ENCODE measurements at places on chromosomes 11 and 22.

DNA sequence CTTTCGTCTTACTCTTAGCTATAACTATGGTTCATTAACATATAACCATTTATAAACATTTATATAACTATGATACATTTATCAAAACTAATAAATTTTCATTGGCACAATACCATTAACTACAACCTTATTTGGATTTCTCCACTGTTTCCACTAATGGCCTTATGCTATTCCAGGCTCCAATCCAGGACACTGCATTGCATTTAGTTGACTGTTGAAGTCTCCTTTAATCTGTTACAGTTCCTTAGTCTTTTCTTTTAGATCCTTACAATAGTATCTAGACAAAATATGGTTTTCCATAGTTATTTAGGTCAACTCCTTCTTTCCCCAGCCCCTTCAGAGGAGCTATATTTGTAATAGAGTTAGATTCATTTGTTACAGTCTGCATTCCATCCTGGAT lies 47.2 kb downstream of the CCDC34 start:
- no peak for DNase-seq

GRCh38 chr11:10294290-10294953 lies 403 bp upstream of the SBF2 start:
- DNase-seq: no peak

DNA sequence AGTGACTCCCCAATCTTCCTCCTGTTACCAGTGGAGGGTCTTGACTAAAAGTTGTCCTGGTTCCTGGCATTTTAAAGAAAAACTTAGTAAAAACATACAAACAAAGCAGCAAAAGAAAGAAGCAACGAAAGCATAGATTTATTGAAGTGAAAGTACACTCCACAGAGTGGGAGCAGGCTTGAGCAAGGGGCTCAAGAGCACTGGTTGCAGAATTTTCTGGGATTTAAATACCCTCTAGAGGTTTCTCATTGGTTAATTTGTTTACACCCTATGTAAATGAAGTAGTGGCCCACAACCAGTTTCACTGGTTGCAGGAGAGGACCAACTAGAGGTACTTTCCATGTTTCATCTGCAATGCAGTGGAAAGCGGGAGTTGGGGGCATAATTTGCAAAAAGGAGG lies 10.7 kb downstream of the FAM111B start:
- DNase-seq: no peak

DNA sequence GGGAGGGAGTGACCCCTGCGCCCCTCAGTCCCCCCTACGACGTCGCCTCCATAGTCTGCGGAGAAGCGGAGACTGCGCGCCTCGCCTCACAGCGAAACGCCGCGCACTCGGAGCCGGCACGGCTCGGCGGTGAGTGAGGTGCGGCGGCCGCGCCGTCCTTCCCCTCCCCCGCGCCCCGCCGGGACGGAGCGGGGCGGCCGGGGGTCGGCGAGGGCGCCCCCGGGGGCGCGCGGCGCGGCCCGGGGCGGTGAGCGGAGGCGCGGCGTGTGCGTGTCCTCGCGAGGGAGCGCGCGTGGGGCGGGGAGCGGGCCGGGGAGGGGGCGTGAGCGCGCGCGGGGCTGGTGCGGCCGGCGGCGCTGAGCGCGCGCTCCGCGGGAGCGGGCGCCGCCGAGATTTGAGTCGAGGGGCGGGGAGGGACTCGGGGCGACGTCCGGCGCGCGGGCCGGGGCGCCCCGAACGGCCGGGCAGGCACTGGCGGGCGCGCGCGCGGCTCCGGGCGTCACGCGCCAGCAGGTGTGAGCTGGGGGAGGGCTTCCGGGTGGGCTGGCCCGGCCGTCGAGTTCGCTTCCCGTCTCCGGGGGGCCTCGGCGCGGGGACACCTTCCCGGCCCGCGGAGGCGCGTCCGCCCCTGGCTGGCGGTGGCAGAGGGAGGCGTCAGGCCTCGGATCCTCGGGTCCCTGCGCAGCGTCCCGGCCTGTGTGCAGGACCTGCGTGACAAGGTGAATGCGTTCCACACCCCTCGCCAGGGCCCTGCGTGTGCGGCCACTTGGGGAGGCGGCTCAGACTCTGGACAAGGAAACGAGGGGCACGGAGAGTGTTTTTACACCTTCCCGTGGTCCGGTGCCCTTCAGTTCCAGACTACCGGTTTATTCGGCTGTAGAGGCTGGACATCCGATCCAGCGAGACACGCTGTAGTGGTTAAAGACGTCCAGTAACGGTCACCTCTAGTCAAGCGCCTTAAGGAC lies 50.4 kb downstream of the FAM83F start:
- DNase-seq: peak; percentile 68

DNA sequence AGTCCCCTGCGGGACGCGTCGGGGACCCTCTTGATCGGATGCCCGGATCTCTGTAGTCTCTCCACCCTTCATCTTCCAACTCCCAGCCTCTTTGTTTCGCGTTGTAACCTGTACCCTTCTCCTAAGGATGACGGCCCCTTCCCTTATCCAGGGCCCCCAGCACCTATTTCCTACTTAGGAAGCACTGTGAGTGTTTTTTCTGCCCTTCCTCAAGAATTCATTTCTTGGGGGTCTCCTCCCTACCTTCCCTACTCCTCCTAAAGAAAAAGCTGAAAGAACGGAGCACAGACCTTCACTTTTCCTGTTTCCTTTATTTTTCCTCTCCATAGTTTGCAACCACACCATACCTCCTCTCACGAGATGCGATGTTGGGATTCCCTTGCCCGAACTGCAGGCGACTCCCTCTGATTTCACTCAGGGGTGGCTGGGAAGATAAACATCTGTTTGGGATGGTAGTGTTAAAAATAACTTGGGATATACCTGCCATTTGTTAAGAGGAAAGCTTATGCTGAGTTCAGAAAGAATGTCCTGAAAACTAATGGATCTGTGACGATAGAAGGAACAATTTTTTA lies 593 bp downstream of the FAM118B start:
- DNase-seq: no peak

DNA sequence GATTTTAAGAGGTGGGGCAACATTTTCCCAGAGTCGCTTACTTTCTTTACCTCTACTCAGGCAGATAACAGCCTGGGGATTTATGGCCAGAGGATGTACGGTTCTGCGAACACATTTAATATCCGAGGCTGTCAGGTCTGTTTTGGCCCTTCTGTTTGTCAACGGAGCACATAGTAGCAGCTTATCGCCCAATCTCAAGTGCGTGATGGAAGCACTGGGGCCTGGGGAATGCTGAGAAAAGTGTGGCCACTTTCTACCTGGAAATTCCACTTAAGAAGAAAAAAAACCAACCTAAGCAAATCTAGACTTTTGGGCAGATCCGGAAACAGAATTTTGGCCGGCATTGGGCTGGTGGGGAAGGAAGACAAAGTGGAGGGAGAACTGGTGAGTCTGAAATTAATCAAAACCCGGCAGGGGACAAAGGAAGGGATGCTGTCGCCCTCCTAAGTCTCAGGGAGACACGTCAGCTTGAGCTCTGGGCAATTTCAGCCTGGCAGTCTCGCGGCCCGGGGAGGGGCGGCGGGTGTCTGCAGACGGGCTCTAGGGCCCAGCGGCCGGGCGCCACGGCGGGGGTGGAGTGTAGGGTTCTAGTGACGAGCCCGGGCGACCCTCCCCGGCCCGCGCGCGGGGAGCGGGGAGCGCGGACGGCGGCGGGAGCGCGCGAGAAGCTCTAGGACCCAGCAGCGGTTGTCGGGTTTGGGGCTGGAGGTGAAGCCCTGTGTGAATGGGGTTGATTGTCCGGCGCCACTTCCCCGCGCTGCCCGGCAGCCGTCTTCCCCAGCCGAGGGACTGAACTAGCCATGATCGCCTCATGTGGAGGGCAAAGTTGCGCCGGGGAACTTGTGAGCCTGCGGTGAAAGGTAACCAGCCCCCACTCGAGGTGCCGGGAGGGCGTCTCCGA lies at the start of gene AMOTL1:
Gene AMOTL1 (plus strand): TSS at position 656 of the 901 bp plus-strand sequence. CDS start 156 bp downstream, at position 812.
- no peak for DNase-seq

- no peak for DNase-seq
Observed at GRCh38 chr11:113895367-113896155, 9.0 kb upstream of the HTR3B start.

- DNase-seq: no peak
Observed at GRCh38 chr11:20046416-20046815, 113.9 kb downstream of the DBX1 start.

DNA sequence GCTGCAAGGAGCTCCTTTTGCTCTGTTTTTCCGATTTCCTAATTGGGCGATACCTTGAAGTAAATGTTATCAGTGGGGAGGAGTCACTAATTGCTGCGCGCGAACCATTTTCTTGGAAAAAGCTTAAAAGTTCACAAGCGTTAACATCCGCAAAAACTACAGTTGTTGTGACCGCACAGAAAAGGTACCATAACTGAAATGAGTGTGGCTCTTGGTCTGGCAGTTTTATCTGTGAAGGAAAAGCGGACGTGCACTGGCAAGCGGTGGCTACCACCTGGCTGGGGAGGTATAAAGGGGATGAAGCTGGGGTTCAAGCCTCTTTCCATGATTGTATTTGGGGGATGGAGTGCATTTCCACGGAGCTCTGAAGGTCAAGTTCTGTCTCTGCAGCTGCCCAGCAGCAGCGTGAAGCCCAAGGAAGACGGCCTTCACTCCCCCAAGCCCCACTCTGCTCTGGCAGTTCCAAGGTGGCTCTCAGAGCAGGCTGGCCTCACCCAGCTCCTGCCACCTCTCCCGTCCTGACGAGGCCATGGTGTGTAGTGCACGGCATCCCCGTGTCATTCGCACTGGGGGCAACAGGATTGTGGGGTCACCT lies 27.5 kb downstream of the MOV10L1 start:
- no peak for DNase-seq

GRCh38 chr11:94997437-94997836 lies 23.9 kb downstream of the KDM4D start:
- no peak for DNase-seq

GRCh38 chr11:44814881-44815592 lies 88.3 kb downstream of the TSPAN18 start:
- DNase-seq: no peak

- no peak for DNase-seq
Observed at GRCh38 chr11:23123753-23124152, 263.5 kb upstream of the CCDC179 start.

GRCh38 chr22:19770349-19771220 lies 10.0 kb downstream of the TBX1 start:
- DNase-seq: no peak

GRCh38 chr22:30371981-30372380 lies 15.2 kb downstream of the CCDC157 start:
- DNase-seq: no peak

GRCh38 chr11:81870815-81871214 lies 862.8 kb downstream of the FAM181B start:
- DNase-seq: no peak

DNA sequence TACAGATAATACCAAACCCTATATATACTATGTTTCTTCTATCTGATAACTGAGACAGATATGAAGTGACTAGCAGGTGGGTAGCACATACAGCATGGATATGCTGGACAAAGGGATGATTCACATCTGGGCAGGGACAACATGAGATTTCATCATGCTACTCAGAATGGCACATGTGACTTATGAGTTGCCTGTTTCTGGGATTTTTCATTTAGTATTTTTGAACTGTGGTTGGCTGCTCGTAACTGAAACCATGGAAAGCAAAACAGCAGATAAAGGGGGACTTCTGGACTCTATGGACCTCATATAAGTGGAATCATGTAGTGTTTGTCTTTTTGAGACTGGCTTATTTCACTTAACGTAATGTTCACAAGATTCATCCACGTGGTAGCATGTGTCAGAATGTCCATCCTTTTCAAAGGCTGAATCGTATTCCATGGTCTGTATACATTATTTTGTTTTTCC lies 883.0 kb downstream of the TBC1D22A start:
- DNase-seq: no peak

DNA sequence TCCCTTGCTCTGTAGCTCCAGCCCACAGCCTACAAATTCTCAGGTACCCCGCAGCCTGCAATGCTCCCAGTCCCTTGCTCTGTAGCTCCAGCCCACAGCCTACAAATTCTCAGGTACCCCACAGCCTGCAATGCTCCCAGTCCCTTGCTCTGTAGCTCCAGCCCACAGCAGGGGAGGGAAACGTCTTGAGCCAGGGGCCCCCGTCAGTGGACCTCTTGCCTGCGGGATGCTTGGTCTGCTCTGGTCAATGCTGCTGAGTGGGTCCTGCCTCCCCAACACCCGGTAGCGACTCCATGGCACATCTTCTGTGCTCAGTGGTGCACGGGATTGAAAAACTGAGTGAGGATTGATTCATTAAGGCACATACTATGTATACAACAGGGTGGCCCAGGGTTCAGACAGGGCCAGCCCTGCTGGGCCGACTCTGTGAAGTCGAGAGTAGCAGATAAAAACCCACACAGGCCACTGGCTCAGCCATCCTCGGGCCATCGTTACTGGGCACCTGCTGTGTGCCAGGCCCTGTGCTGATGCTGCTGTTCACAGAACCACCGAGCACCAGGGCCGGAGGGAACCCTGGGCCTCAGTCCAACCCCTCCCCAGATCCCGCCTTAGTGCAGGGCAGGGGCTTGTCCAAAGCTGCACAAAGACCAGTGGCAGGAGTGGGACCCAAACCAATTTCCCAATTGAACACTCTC lies 69.7 kb downstream of the MYO7A start:
- DNase-seq: no peak

GRCh38 chr11:102276362-102276761 lies 40.9 kb upstream of the BIRC3 start:
- DNase-seq: no peak

DNA sequence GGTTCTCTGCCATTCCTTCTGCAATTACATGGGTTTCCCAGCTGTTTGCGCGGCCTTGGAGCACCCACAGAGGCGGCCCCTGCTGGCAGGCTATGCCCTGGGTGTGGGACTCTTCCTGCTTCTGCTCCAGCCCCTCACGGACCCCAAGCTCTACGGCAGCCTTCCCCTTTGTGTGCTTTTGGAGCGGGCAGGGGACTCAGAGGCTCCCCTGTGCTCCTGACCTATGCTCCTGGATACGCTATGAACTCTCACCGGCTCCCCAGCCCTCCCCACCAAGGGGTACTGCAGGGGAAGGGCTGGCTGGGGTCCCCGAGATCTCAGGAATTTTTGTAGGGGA lies 2.6 kb downstream of the RCE1 start:
- DNase-seq: no peak

DNA sequence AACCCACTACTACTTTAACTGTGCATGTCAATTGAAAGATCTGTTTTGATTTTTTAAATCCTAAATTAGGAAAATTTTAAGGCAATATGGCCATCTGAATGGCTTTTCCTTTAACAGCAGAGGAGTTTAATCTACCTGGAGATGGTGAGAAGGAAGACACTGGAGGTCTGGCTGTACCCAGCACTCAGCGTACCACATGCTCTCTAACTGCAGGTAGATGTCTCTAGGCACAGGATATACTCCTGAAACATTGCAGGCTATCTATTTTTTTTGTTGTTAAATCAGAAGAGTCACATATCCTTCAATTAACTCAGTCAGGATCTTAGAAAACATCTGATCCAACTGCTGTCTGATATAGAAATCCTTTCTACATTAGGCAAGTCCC lies 17.3 kb upstream of the CASTOR1 start:
- DNase-seq: no peak

Measured in effector CD4-positive, alpha-beta T cell (primary cell).